ENCODE measurements at places on chromosomes 3 and 15.

DNA sequence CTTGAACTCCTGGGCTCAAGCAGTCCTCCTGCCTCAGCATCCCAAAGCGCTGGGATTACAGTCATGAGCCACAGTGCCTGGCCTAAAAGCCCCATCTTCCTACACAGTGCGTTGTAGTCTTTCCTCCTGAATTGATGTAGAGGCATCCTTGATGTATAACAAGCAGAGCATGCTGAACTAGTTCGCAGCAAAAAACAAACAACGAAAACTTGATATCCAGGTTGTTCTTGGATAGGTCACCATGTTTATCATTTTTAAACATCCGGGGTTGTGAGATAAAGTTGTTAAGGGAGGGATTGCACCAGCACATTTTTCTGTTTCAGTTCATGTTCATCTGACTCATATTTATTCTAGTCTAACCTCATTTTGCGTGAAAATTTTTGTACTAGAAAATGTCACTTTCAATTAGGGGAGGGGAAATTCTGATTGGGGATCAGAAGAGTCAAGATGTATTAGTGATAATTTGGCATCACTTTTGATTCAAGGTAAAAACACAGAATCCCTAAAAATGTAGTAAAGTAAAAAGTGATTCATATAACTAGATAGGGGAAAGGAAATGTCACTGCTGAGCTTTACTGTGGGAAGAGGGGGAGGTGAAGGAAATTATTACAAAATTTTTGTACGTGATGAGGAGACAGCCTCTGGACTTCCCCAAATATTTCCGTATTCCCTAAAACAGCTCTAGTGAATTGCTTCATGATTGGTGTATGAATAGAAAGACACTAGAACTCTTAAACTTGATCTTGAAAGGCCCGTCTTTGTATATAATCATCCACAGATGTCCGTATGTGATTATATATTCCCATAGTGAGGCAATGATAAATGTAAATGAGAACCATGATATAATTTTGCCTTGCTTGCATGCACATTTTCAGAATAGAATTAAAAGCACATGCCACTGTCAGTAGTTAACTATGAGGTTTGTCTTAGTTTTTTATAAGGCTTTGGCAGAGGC, 22.9 kb downstream of the RAB8B start:
- DNase-seq = peak; percentile 88

GRCh38 chr15:39127925-39128617, 452.8 kb upstream of the THBS1 start:
- peak; percentile 50 for DNase-seq

- no peak for DNase-seq
Observed at GRCh38 chr15:73074241-73074640, 22.0 kb downstream of the NEO1 start.

- DNase-seq = no peak
Observed at GRCh38 chr15:60843482-60843881, 364.5 kb upstream of the ICE2 start.

- DNase-seq = peak; percentile 87
Observed at GRCh38 chr3:171375666-171376595, 84.3 kb downstream of the TNIK start.

GRCh38 chr3:178289544-178290160, 246.6 kb upstream of the KCNMB2 start:
- peak; percentile 5 for DNase-seq

DNA sequence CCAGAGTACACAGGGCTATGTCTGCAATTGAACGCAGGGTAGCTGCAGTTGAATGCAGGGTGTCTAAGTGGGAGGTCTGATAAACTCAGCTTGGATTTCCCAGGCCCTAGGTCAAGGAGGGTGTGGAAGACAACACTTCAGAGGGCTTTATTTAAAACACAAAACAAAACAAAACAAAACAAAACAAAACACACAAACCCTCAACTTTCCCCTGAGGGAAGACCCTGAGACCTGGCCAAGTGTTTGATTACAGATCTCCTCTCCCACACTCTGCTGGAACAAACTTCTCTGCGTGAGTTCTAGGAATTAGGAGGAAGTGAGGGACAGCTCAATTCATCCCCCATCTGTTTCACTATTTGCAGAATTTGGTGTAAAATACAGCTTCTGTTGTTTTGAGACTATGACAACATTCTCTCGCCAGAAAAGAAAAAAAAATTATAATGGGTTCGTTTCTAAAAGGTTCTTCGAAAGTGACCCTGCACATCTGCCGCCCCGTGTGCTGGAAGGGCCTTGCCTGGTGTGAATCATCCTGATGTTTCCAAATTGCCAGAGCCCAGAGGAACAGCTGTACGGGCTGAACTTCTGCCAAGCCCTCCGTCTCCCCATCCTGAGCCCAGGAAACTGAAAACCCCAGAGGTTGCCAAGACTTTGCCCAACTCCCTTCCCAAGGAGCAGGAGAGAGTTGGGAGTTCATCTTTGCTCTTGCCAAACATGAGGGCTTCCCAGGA, 73.3 kb upstream of the RAD18 start:
- peak; percentile 13 for DNase-seq

DNA sequence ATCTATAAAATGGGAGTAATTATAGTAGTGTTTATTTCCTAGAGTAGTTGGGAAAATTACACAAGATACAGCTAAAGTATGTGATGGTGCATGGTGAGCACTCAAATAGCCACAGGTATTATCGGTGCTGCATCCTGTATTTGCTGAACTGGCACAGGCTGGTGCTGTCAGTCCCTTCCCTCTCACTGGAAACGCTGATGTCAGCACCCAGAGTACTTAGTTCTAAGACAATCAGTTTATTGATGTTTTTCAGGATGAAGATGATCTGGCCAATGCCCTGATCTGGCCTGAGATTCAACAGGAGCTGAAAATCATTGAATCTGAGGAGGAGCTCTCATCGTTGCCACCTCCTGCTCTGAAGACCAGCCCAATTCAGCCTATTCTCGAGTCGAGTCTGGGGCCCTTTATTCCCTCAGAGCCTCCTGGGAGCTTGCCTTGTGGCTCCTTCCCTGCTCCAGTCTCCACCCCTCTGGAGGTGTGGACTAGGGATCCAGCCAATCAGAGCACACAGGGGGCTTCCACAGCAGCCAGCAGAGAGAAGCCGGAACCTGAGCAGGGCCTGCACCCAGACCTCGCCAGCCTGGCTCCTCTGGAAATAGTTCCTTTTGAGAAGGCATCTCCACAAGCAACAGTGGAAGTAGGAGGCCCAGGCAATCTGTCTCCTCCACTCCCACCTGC, 49.7 kb downstream of the TMEM39A start:
- DNase-seq = no peak

DNA sequence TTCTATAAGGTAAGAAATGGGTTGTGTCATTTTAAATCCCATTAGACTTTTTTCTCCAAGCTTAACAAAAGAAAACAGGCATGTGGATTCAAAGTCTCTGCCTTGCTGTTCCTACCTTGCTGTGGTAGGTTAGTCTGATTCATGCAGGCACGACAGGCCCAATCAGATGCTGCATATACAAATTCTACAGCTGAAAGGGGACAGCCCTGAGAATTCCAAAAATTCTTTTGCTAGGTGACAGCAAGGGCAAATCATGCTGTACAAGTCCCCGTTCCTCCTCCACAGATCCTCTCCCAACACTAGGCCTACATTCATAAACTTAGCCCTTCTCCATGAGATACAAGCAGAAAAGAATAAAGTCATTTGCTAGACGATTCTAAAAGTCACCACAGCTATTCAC, 161.2 kb upstream of the THBS1 start:
- no peak for DNase-seq

GRCh38 chr15:71043373-71043772, 71.9 kb upstream of the THSD4 start:
- no peak for DNase-seq

DNA sequence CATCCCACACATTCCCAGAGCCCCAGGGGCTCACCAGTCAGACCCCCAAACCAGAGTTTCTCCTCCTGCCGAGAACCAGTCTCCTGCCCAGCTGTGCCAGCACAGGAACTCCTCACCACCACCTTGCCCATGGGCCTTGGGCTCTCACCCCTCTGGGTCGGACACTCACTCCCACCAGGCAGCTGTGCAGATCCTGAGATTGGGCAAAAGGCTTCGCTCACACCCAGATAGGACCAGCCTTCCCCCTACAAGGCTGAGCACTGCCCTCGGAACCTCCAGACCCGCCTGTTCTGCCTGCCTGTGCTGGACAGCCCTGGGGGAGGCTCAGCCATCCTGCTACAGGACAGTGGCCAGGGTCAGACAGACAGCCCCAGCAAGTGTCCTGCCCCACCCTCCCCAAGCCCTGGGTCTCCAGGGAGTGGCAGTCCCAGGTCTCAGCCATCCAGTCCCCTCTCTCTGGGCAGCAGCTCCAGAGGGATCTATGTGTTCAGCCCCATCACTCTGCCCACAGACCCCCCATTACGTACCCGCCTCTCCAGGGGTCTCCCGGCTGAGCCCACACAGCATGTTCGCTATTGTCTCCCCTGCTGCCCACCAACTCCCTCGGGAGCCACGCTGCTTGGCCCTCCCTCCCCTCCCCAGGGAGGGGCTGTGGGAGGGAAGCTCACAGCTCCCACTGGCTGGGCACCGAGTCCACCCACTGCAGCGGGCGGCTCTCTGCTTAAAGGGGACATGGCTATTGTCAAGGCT, at the start of gene GRIP2:
Gene GRIP2, minus strand, starts transcription at position 601 of the 750 bp plus-strand sequence. Its CDS starts 34 bp downstream, at position 567.
- no peak for DNase-seq

DNA sequence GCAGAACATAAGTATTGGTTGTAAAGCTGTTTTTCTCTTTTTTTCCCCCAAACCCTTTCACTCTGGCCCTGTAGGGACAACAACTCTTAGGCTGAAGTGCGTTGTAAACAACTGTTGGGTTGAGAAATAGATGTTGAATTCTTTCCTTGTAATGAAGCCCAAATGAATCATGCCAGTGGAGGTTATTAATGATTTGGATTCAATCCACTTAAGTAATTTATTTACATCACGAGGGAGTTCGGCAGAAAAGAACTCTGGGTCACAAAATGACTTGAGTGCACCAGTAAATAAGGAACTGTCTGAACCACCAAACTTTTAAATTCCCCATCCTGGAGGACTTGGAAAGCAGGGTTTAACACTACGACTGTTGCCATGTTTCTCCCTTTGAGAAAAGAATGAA, 218.9 kb downstream of the PDZRN3 start:
- DNase-seq = no peak

- no peak for DNase-seq
Observed at GRCh38 chr15:26771578-26772153, 1.2 kb downstream of the GABRB3 start.

GRCh38 chr3:3800080-3800455, 837 bp downstream of the LRRN1 start:
- no peak for DNase-seq

GRCh38 chr3:46681856-46682540, 11.5 kb downstream of the ALS2CL start:
- DNase-seq = peak; percentile 50

GRCh38 chr15:42584031-42584765, 8.8 kb downstream of the STARD9 start:
- DNase-seq = no peak

DNA sequence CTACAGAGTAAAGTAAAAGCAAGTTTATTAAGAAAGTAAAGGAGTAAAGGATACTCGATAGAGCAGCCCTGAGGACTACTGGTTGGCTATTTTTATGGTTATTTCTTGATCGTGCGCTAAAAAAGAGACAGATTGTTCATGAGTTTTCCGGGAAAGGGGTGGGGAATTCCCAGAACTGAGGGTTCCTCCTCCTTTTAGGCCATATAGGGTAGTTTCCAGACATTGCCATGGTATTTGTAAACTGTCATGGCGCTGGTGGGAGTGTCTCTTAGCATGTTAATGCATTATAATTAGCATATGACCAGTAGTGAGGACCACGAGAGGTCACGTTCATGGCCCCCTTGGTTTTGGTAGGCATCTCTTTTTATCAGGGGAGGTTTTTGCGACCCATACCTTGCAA, 213.1 kb downstream of the OSBPL10 start:
- DNase-seq = no peak

DNA sequence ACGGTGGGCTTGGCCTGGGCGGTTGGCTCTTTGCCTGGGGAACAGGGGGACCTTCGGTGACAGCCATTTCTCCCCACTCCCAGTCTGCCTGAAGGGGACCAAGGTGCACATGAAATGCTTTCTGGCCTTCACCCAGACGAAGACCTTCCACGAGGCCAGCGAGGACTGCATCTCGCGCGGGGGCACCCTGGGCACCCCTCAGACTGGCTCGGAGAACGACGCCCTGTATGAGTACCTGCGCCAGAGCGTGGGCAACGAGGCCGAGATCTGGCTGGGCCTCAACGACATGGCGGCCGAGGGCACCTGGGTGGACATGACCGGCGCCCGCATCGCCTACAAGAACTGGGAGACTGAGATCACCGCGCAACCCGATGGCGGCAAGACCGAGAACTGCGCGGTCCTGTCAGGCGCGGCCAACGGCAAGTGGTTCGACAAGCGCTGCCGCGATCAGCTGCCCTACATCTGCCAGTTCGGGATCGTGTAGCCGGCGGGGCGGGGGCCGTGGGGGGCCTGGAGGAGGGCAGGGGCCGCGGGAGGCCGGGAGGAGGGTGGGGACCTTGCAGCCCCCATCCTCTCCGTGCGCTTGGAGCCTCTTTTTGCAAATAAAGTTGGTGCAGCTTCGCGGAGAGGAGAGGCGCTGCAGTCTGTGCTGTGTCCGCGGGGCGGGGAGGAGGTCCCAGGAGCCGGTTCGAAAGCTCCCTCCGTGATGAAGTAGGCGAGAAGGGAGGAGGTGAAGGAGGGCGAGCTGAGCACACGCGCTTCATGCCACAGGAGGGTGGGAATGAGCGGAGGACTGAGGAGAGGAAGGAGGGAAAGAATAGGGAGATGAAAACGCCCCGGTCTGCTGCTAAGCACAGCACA, 9.6 kb downstream of the CLEC3B start:
- DNase-seq = no peak

- no peak for DNase-seq
Observed at GRCh38 chr15:84949043-84949442, 32.6 kb upstream of the PDE8A start.

- DNase-seq = no peak
Observed at GRCh38 chr3:143979813-143980212, 8.2 kb downstream of the DIPK2A start.

- peak; percentile 17 for DNase-seq
Observed at GRCh38 chr15:31605467-31605931, 278.9 kb downstream of the KLF13 start.

DNA sequence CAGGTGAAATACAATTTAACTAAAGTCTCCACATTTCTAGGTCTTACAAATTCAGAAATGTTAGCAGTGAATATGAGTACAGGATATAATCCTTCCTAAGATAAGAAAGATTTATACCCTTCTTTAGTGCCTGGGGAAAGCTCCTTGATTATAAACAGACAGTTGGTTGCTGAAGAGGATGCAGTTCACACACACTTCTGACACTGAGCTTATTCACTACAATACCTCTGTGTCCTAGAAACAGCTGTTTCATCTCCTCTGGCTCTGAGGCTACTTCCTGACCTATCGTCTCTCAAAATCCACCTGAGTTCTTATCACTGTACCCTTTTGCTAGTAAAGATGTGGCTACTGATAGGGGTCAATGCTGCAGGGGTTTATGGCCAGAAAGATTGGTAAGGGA, 57.1 kb downstream of the TP63 start:
- no peak for DNase-seq

DNA sequence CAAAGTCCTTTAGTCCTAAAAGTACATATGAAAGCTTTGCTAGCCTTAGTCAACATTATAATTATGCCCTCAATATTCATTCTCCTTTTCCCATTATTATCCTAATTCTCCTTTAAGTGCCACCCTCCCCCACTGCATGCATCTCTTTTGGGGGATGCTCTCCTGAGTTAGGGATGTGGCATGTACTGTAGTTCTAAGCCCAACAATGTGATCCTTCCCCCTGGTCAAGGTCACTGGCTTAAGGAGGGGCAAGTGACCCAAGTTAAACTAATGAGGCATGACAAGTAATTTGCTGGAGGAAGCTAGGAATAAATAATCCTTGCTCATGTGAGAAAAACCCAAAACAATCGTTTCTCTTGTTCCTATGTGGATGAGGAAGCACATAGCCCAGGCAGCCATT, 343.9 kb upstream of the SUCLG2 start:
- DNase-seq = no peak

Measured in inflammatory macrophage (primary cell).